H1 (cell line): ENCODE measurements at places on chromosomes 4 and X.

GRCh38 chr4:61741327-61742096 is 541.4 kb downstream of the ADGRL3 start:
- H3K4me3 ChIP-seq = no peak overlapping the region
- H3K36me3 ChIP-seq = peaks cover 65% of the 10 kb centered on the region; the same call in 1 of the 2 replicates
- H3K4me1 ChIP-seq = no peaks in the 10 kb centered on the region
- no peaks in the 10 kb centered on the region for H3K27me3 ChIP-seq
- DNase-seq = no peak
- no peak overlapping the region for H3K27ac ChIP-seq

DNA sequence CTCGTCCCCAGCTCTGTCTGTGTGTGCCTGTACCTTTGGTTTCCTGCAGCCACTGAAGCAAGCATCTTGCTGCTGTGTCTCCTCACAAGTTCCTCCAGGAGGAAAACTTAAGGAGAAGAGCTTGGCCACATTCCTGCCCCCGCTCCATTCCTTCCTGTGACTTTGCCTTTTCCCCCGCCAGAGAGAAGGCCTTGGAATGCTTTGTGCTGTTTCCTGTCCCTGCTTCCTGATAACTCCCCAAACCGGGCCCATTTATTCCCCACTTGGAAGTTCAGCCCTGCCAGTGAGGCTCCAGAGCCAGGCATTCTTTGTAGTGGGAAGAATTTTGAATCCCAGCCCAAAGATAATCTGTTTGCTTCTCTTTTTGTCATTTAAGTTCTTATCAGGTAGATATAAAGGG is 33.1 kb downstream of the SMIM10L2A start:
- peaks cover 8% of the 10 kb centered on the region for H3K4me1 ChIP-seq
- no peak overlapping the region for H3K4me3 ChIP-seq
- no peaks in the 10 kb centered on the region for H3K27me3 ChIP-seq
- no peaks in the 10 kb centered on the region for H3K36me3 ChIP-seq
- DNase-seq = no peak

DNA sequence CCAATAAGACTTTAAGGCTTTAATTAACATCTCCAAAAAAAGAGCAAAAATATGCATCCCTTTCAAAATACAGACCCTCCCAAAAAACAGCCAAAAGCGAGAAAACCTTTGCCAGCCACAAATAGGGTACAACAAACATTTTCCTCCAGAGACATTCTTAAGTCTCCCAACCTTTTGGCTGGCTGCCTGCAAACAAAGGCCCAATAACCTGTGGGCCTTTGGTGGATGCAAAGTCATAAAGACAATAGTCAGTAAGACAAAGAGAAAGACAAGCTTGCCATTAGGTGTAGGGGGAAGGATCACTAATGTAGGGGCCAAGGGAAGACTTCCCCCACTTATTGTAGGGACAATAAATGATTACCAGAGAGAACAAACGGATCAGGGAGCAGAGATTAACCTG is 215.5 kb upstream of the ZFP42 start:
- H3K36me3 ChIP-seq = no peaks in the 10 kb centered on the region
- no peaks in the 10 kb centered on the region; the same call in 1 of the 2 replicates for H3K27me3 ChIP-seq
- DNase-seq = no peak
- peaks cover 4% of the 10 kb centered on the region for H3K4me1 ChIP-seq
- H3K27ac ChIP-seq = no peak overlapping the region
- no peak overlapping the region for H3K4me3 ChIP-seq

GRCh38 chr4:8287343-8288280 is 18.1 kb downstream of the HTRA3 start:
- no peaks in the 10 kb centered on the region for H3K36me3 ChIP-seq
- H3K27me3 ChIP-seq = no peaks in the 10 kb centered on the region
- H3K27ac ChIP-seq = no peak overlapping the region

GRCh38 chrX:140091125-140091886 is 126.0 kb upstream of the CXorf66 start:
- peak overlapping the region; percentile 44 for H3K4me3 ChIP-seq
- no peaks in the 10 kb centered on the region for H3K36me3 ChIP-seq
- H3K4me1 ChIP-seq = peaks cover 18% of the 10 kb centered on the region
- no peak for DNase-seq

DNA sequence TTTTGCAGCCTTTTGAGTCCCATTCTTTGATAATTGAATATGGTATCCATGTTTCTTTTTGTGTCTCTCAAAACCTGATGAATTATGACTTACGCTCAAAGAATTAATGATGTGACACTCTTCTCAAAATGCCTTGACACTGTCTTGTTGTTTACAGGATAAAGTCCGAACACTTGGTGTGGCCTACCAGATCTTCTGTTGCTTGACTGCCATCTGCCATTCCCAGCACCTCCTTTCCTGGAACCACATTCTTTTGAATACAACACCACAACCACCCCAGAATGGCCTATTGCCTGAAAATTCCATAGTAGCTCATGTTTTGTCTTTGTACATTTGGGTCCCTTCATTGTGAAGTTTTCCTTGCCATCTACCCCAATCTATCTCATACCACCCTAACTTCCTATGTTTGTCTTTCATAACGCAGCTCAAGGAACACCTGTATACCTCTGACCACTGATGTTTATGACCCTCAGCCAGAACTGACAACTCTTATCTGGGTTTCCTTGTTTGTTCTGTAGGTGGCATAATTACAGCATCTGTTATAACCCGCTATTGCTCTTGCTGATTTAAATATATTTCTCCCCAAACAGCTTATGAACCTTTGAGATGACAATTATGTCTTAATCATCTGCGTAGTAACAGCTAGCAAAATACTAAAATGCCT is 991.3 kb downstream of the RAB28 start:
- no peak for DNase-seq
- no peak overlapping the region for H3K27ac ChIP-seq
- no peaks in the 10 kb centered on the region for H3K36me3 ChIP-seq
- no peaks in the 10 kb centered on the region for H3K4me1 ChIP-seq
- no peaks in the 10 kb centered on the region for H3K27me3 ChIP-seq

DNA sequence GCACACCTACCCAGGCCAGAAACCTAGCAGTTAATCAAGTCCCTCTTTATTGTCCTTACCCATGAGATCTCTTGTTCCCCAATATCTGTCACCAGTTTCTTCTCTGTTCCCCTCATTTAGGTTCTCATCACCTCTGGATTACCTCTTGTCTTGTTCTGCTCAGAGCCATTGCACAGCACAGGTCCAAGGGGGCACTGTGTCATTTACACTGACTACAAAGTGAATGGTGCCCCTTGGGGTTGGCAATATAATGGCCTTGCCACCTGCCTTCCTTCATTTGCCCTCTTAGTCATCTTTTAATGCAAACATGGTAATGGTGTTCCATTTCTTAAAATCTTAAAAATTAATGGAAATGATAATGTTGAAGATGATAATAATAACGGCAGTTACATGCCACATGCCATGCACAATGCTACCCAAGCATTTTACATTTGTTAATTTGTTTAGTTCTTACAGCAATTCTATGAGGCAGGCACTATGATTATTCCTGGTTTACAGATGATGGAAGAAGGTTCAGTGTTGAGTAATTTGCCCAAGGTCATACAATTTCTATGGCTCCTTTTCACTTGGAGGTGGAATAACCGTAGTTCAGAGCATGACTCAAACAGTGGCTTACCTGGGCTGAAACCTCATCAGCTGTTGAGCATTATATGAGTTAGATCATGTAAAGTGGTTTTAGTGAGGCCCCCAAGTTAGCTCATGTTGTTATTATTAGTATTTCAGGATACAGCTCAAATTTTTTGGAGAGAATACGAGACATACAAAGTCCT is 117.9 kb downstream of the RASL11B start:
- H3K4me1 ChIP-seq = no peaks in the 10 kb centered on the region
- no peak overlapping the region for H3K27ac ChIP-seq
- no peaks in the 10 kb centered on the region for H3K27me3 ChIP-seq
- no peaks in the 10 kb centered on the region for H3K36me3 ChIP-seq
- DNase-seq = no peak

DNA sequence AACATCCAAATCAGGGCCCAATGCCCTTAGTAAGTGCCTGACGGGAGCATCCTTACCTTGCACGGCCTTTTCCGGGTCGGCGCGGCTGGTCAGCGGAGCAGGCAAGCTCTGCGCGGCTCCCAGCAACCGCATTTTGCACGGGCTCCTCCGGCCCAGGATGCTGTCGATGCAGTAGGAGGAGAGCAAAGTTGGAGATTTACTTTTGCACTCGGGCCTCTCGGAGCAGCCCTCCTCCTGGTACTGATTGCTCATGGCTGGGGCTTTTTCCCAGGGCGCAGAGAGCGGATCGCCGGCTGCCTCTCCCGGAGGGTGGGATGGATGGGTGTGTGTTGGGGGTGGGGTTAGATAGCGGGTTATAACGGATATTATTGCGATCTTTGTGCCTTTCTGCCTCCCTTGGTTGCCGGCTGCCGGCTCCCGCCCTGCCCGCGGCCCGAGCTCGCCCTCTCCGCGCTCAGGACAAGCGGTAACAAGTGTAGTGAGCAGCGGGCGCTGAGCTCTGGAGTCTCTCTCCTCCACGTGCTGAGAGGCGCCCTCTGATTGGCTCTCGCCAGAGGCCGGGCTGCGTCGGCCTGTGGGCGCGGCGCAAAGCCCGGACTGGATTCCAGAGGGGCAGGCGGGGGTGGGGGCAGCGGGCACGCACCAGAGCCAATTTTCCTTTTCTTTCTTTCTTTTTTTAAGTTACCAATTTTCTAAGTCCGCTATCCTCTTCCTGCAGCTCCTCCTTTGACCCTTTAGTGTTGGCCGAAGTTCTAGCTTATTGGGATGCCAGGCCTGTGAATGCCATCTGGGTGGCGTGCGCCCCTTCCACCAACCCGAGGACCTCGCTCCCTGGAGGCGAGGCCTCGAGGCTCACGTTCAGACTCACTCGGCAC is at the start of gene ARX:
Gene ARX, minus strand, starts transcription at position 480 of the 875 bp plus-strand sequence. Its CDS starts 228 bp downstream, at position 252.
- DNase-seq = peak; percentile 77
- no peak within 1 kb of the TSS for H3K27ac ChIP-seq

GRCh38 chrX:16511796-16512776 is 137.9 kb upstream of the S100G start:
- H3K27me3 ChIP-seq = no peaks in the 10 kb centered on the region
- peaks cover 3% of the 10 kb centered on the region; the same call in 1 of the 2 replicates for H3K4me1 ChIP-seq
- no peak overlapping the region for H3K4me3 ChIP-seq
- DNase-seq = no peak
- no peak overlapping the region for H3K27ac ChIP-seq
- no peaks in the 10 kb centered on the region for H3K36me3 ChIP-seq

DNA sequence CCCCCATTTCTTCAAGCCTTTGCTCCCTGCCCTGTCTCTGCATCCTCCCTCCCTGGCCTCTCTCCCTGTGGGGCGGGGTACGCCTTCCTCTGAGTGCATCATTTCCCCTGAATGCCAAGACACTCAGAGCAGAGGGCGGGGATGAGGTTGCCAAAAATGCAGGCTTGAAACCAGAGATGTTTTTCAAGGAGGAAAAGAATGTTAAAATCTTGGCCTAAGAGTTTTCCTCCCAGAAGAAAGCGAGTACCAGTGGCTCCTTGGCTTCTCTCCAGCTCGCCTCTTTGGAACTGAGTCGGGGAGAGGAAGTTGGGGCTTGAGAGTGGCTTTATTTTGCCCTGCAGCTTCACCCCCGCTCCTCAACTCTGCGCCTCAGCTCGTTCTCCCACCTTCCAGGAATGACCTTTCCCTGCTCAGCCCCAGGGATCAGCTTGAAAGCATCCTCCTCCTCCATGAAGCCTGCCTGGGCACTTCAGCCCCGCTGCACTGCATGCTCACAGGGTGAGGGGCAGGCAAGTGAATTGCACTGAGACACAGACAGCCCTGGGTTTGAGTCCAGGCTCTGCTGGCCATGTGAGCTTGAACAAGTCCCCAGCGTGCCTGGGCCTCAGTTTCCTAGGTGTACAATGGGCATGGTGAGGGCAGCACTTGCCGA is 57.5 kb upstream of the SORCS2 start:
- DNase-seq = no peak
- no peaks in the 10 kb centered on the region for H3K27me3 ChIP-seq
- peaks cover 7% of the 10 kb centered on the region for H3K4me1 ChIP-seq
- no peaks in the 10 kb centered on the region for H3K36me3 ChIP-seq
- H3K27ac ChIP-seq = no peak overlapping the region
- no peak overlapping the region for H3K4me3 ChIP-seq

DNA sequence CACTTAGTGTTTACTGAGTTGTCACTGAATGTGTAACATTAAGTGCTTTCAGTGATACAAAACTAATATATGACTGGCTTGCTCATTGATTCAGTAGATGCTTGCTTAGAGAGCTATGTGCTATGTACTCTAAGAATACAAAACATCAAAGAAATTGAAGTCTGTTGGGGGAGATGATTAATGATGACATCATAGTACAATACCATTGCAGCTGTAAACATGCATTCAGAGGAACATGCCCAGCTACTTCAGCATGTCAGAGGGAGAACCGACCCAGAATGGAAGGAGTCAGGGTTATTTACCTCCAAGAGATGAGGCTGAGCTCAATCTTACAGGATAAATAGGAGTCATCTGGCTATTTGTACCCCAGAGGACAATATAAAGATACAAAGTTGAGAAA is 290.8 kb downstream of the TENM3 start:
- peaks cover 17% of the 10 kb centered on the region for H3K4me1 ChIP-seq
- no peak overlapping the region for H3K4me3 ChIP-seq
- DNase-seq = no peak
- no peaks in the 10 kb centered on the region for H3K36me3 ChIP-seq
- no peaks in the 10 kb centered on the region for H3K27me3 ChIP-seq

GRCh38 chr4:4779486-4779885 is 80.0 kb upstream of the MSX1 start:
- no peaks in the 10 kb centered on the region for H3K27me3 ChIP-seq
- H3K27ac ChIP-seq = no peak overlapping the region

DNA sequence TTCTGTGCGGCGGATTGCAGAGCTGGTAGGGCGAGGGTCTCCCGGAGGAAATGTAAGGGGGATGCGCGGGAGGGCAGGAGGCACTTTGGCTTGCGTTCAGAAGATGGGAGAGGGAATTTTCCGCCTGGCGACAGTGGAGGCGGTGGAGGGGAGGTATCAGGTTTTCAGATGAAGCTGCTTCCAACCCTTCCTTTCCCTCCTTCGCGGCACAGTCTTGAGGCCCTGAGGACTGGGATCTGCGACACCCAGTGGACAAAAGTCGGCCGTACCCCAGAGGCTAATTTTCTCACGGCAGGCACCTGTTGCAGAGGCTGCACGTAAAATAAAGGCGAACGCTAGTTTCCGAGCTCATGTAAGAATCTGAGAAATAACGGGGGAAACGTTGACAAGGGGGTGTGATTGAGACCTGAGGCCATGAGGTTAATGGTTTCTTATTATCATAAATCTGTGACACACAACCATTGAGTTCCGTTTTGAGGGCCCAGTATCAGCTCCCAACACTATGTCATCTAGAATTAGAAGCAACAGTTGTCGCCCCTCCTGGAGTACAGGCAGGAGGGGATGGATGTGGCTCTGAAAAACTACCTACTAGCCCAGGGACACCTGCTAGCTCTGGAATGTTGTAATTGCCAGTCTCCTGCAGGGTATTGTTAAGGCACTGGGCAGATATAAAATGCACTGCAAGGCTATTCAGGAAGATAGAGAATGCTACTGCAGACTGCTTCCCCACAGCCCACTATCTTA is 1.1 kb downstream of the ZCCHC18 start:
- no peaks in the 10 kb centered on the region for H3K27me3 ChIP-seq
- H3K27ac ChIP-seq = no peak overlapping the region
- peak overlapping the region; percentile 75 for H3K4me3 ChIP-seq

DNA sequence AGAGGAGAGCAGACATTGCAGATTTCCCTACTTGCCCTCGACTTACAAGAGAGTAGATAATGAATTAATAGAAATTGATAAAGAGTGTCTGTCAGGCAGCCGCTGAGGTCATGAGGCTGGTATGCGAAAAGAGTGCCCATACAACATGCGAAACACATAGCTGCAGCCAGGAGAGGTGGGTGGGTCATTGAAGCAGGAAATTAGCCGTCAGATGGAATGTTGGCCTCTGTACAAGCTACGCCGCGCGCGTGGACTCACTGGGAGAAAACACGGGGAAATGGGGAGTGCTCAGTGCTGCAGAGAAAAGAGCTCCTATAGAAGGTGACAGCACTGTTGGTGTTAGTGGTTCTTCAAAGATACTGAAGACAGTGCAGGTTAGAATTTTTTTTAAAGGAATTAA is 125.1 kb downstream of the RAPGEF2 start:
- DNase-seq = no peak
- H3K36me3 ChIP-seq = no peaks in the 10 kb centered on the region
- H3K27me3 ChIP-seq = no peaks in the 10 kb centered on the region
- no peak overlapping the region for H3K27ac ChIP-seq
- peaks cover 14% of the 10 kb centered on the region for H3K4me1 ChIP-seq
